ENCODE measurements at places on chromosomes 7 and 10.

- DNase-seq, result no peak
Measured at GRCh38 chr7:130400120-130400572, 19.9 kb downstream of the CPA1 start.

DNA sequence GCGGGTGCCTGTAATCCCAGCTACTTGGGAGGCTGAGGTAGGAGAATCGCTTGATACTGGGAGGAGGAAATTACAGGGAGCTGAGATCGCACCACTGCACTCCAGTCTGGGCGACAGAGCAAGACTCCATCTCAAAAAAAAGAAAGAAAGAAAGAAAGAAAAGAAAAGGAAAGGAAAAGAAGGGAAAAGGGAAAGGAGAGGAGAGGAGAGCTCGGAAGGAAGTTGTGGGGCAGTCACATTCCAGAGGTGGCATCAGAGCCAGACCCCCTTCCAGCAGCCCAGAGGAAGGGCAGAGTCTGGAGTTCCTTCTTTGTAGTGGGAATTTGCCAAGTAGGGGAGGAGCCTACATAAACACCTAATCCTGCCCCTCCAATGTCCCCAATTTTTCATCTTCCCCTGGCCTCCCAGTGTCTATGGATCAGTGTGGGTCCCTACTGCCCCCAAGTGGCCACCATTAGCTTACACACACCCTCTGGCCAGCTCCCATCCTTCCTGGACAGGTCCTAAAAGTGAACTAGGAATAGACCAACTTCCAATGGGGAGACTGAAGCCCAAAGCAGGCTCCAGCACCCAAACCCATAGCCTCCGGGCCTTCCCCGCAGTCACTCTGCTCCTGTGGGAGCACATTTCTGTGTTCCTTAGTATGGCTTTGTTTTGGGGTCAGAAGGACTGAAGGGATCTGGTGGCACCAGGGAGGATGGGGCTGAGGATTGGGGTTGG, 39.6 kb upstream of the HSPB1 start:
- peak; percentile 42 for DNase-seq

DNA sequence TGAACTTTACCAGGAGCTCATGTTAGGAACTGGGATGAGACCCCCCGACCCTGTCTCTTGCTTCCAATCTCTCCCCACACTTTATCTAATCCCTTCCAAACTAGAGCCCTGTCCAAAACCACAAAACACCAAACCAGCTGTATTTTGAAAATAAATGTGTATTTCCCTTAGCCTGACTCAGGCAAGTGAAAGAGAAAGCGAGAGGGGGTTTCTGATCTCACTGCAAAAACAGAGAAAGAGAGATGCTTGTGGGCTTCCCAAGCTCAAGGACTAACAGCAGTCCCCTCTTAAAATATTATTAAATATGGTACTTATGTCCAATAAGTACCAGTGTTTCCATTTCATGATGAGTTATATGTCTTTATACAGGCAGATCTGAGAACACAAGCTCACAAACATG, 122.0 kb downstream of the AGMO start:
- DNase-seq, result no peak

DNA sequence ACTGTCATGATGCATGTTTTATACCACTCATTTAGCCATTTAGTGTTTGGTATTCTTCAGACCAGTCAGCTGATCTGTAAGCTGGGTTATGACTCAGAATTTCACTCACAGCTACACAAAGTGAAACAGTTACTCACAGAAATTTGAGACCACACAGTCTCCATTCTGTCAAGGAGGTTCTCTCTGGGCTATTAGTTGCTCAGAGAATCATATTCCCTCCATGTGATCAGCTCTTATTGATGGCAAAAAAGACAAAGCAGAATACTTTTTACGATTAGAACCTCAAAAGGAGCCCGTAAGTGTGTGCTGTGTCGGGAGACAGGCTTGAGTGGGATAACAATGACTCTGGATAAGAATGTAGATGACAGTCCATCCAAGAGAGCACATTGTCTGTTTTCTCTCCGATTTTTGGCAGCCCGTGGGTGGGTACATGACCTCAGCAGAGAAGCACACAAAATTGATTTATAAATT, 277.6 kb upstream of the SORCS1 start:
- DNase-seq, result no peak

GRCh38 chr7:37730501-37730900, 46.9 kb downstream of the GPR141 start:
- DNase-seq, result no peak

GRCh38 chr10:10526846-10527245, 490.8 kb upstream of the CELF2 start:
- no peak for DNase-seq

- DNase-seq, result no peak
Measured at GRCh38 chr10:60192946-60193345, 196.7 kb downstream of the ANK3 start.

DNA sequence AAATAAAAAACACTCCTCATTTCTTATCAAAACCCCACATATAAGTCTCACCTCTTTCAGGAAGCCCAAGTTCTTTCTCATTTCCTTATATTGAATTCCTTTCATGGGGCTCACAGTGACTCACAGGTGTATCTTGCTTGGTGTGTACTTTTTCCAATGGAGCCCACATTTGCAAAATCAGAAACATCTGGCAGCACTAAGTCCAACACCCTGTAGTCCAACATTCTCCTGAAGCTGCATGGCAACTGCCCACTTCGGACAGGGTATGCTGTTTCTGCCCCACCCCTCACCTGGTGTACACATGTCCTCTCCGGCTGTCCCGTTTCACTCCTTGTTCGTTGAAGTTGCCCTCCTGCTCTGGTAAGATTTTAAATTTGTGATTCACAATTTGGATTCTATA, 544.1 kb downstream of the SORCS3 start:
- no peak for DNase-seq

GRCh38 chr7:69187824-69188333, 410.4 kb upstream of the AUTS2 start:
- no peak for DNase-seq

DNA sequence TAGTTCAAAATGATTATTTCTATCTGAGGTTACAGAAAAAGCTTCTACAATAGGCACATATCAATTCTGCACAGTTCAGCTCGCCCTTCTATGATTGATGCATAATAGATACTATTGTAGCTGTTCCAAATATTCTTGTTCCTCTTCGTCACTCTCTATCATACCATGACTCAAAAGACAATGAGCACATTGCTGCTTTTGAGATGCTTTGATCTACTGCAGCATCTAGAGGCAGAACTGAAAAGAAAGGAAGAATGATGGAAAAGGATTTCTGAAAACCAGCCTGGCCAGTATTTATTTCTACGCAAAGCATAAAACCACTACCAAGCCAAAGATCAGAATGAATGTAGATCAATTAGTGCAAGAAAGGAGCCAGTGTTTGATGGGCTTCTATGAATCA, 59.3 kb upstream of the PLXDC2 start:
- no peak for DNase-seq

DNA sequence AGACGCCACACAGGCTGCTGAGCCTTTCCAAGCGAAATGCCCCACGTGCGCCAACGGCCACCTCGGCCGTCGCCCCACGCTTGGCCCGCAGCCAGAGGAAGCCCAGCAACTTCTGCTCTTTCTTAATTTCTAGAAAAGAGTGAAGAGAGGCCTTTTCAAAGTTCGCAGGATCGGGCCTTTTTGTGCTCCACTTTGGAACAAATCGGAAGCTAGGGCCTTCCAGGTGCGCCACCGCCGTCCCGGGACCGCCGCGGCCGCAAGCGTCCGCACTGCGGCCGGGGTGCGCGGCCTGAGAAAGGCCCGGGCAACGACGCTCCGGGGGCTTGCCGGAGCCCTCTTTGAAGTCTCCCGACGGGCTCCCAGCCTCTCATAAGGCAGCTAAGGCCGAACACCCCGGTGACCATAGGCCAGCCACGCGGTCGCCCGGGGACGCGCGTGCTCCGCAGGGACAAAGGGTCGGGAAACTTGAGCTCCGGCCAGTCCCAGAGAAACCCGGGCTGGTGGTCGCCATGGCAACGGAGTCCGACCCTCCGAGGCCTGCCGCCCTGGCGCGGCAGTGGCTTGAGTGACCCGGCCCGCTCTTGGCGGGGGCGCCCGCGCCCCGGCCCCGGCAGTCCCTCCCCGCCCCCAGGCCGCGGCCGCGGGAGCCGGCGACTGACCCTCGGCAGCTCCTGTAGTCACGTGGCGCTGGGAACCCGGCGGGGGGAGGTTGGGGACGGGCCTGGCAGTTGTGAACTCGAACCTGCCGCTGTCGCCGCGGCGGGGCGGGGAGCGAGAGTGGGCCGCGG, at the start of gene REPIN1:
TSS of gene REPIN1 (plus strand) at position 727 of the 788 bp plus-strand sequence. CDS start 890 bp downstream, outside the sequence.
- DNase-seq, result peak; percentile 72

GRCh38 chr7:938546-939185, 15.8 kb downstream of the ADAP1 start:
- no peak for DNase-seq

DNA sequence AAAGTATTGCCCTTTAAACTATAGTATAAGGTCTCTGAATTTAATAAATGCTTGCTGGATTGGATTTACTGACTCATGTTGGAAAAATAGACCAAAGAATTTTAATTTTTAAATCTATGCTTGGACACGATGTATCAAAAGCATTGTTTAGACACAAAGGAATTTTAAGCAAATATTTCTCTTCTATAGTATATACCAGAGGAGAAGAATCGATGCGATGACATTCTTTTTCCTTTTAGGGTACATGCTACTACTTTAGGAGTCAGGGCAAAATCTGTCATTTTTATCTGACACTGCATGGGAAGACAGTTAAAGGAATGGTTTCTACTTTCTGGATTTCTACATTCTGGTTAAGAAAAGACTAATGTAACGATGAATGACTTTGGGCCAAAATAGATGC, 339.9 kb downstream of the BMPER start:
- DNase-seq, result no peak

GRCh38 chr10:15472431-15473395, 101.6 kb upstream of the FAM171A1 start:
- no peak for DNase-seq

DNA sequence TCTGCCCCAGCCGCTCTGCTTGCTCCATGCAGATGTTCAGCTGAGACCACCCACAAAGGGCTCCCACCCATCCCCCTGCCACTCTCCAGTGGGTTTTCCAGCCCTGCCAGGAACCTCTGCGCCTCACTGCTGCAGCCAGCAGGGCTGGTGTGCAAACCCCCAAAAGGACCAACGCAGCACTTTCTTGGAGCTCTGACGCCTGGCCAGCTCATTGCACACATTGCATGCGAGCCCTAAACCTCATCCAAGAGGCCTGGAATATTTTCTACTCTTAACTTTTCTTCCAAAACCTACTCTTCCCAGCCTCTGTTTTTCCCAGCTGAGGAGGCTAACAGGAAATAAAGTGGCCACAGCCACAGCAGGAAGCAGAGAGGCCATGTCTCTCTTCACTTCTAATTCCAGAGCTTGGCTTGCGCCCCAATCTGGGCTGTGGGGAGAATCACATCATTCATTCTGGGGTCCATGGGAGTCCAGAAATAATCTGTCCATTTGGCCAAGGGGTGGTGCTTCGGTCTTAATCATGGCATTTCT, 4.6 kb upstream of the FAM170B start:
- no peak for DNase-seq

- no peak for DNase-seq
Measured at GRCh38 chr10:51162002-51162401, 87.7 kb downstream of the PRKG1 start.

DNA sequence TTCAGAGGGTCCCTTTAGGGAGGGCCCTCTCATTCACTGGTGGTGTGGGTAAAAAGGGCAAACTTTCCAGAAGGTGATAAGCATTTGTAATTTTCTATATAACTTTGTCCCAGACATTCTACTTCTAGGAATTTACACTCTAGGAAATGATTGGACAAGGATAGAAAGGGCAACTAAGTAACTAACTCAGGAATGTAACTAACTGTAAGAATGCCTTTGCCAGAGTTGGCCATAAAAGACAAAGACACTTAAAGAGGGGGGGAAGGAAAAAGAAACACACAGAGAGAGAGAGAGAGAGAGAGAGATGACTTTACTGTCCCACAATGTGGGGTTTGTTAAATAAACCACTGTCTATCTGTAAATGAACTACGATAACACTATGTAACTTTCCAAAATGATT, 38.5 kb upstream of the ITPRID1 start:
- DNase-seq, result no peak

- no peak for DNase-seq
Measured at GRCh38 chr7:38195804-38196595, 18.0 kb downstream of the STARD3NL start.

GRCh38 chr7:127251465-127252376, 1.0 kb downstream of the GRM8 start:
- DNase-seq, result no peak

GRCh38 chr7:69534461-69535041, 63.7 kb upstream of the AUTS2 start:
- no peak for DNase-seq

GRCh38 chr7:150959081-150959480, 19.0 kb downstream of the KCNH2 start:
- DNase-seq, result no peak

- no peak for DNase-seq
Measured at GRCh38 chr10:114561008-114561523, 97.0 kb downstream of the ABLIM1 start.

- DNase-seq, result no peak
Measured at GRCh38 chr10:131187926-131188325, 123.6 kb downstream of the TCERG1L start.

GRCh38 chr7:158784270-158784669, 45.0 kb downstream of the ESYT2 start:
- DNase-seq, result no peak

GRCh38 chr10:1567742-1568495, 169.4 kb downstream of the ADARB2 start:
- no peak for DNase-seq

GRCh38 chr7:712381-713138, 13.9 kb upstream of the DNAAF5 start:
- no peak for DNase-seq

GRCh38 chr10:32253821-32254220, 93.1 kb downstream of the EPC1 start:
- DNase-seq, result no peak

DNA sequence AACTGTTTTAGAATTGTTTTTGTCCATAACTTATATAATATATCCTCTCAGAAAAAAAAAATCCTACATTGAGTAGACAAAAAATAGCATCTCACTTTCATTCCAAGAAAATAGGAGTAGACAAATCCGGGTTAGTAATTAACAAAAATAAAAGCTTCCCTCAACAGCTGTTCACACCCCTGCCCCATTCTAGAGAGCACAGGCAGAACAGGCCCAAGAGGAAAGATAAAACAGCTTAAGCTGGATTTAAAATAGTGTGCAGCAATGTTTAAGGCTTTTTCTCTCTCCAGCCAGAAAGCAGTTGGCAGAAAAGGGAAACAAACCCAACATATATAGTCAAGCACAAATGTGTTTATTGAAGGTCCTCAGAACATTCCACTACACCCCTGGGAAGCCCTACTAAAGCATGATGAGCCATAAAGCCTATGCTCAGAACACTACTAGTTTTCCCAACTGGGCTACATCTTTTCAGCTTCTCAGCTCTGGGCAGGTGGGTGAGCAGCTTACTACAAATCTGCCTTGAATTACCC, 189.9 kb downstream of the MTERF1 start:
- DNase-seq, result no peak

DNA sequence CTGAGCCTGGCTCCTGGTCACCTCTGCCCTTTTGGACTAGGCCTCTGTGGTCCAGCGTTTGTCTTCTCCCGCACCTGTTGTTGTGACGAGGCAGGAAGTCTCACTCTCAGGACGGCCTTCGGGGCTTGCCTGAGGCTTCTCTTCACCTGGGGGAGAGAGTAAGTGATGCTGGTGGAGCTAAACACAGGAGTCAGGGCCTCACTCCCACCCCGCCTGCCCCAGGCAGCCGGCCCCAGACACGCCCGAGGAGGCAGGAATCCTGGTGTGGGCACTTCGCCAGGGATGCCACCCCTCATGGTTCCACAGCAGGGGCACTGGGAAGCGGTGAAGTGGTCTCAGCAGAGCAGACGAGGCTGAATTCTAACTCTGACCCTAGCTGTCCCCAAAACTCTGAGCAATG, 42.4 kb downstream of the IL2RA start:
- DNase-seq, result no peak

Measured in CD14-positive monocyte (primary cell).